Ureter (tissue), 1 donor: ENCODE measurements at places on chromosomes 3 and 15.
A peak's percentile ranks its signal among the peaks of the same experiment; 100 is the strongest.

GRCh38 chr15:60328852-60329443 lies 68.8 kb downstream of the ANXA2 start:
- DNase-seq, result no peak

DNA sequence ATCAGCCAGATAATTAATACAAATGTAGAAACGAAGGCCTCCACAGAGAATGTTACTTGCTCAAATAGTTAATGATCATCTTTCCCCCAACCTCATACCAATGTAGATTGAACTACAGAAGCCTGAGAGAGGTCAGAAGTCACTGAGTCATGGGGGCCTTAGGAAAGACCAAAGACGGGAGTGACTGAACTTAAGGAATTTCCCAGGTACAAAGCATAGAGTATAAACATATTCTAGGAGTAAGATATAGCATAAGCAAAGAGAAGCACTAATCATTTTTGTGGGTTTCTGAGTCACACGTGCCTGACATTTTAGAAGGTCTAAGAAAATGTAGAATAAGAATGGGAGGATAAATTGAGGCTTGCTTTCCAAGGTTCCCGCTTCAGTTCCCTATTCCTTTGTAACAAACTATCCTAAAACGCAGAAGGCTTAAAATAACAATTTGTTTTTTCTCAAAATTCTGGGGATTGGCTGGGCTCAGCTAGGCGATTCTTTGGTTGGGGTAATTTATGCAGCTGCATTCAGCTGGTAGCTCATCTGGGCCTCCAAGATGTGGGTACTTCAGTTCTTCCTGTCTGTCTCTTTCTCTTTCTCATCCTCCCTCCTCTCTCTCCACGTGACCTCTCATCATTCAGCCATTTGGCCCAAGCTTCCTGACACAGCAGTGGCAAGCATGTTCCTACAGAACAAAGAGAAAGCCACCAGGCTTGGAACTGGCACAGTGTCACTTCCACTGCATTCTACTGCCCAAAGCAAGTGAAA lies 422.6 kb downstream of the FOXP1 start:
- DNase-seq, result no peak

GRCh38 chr15:87817553-87817952 lies 439.0 kb downstream of the NTRK3 start:
- no peak for DNase-seq

DNA sequence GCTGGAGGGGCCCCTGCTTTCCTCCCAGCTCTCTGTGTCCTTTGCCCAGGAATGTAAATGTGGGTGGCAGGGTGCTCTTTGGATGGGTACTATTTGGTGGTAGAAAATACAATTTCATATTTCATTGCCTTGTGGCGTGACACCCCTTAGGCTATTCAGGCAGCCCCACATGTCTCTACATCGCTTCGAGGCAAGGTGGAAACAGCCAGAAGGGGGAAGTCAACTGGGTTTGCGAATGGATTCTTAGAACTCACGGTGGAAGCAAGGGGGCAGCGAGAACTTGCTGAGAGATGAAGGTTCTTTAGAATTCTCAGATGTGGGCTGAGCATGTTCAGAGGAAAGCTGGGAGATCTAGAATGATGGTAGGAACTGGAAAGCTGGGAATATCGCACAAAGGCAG lies 25.3 kb downstream of the PLA2G4D start:
- peak; percentile 22 for DNase-seq

DNA sequence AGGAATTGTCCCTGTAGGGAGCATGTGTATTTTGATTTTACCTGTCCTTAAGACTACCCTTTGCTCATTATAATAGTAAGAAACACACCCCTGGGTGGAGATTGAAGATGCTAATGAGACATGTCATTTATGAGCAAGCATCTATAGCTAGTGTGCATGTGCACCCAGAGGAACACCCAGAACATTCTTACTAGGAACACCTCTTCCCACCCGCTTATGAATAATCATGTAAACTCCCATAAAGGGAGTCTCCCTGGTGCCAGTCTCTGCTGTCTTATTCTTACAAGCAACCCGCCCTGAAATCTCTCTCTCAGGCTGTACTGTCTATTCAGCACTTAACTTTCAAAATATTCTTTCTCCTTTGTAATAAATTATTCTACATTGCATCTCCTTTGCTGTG lies 1227.3 kb downstream of the ROBO1 start:
- no peak for DNase-seq

GRCh38 chr3:28612232-28612631 lies 263.6 kb upstream of the AZI2 start:
- no peak for DNase-seq

- no peak for DNase-seq
These were observed 179.8 kb downstream of the ZPLD1 start for GRCh38 chr3:102614585-102614984.

- DNase-seq, result no peak
These were observed 12.7 kb downstream of the OXTR start for GRCh38 chr3:8756671-8757070.

- no peak for DNase-seq
These were observed 21.6 kb downstream of the MCTP2 start for GRCh38 chr15:94252906-94253491.

GRCh38 chr15:31799715-31800321 lies 230.5 kb upstream of the CHRNA7 start:
- no peak for DNase-seq

DNA sequence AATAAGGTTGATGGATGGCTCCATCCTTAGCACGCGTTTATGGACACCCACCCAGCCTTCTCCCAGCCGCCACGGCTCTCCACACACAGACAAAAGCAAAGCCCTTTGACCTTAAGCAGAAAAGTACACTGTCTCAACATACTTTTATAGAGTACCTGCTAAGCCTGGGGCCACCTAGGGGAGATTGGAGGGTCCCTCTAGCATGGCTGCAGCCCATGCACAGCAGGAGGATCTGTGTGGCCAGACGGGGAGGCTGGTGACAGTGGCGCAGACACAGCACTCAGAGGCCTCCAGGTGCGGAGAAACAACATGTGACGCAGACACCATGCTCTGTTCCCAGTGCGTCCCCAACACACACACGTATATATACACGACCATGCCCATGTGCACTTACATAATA lies 174.9 kb downstream of the XXYLT1 start:
- no peak for DNase-seq

DNA sequence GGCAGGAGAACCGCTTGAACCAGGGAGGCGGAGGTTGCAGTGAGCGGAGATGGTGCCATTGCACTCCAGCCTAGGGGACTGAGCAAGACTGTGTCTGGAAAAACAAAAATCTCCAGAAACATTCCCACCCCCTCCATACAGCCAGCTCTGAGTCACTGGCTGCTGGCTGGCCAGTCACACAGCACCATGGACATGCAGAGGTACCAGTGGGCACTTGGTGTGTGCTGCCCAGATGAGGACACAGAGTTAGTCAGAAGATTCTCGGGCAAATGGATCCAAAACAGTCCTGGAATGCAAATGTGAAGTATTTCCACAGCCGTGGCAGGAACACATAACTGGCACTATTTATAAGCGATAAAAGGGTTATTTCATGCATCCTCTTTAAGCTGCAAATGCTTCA lies 44.6 kb downstream of the BDH1 start:
- DNase-seq, result no peak

- no peak for DNase-seq
These were observed 43.7 kb upstream of the TIPARP start for GRCh38 chr3:156630773-156631093.

- DNase-seq, result no peak
These were observed 46.3 kb upstream of the VPS8 start for GRCh38 chr3:184765730-184766074.

- no peak for DNase-seq
These were observed 63.0 kb downstream of the ST3GAL6 start for GRCh38 chr3:98826126-98826525.

DNA sequence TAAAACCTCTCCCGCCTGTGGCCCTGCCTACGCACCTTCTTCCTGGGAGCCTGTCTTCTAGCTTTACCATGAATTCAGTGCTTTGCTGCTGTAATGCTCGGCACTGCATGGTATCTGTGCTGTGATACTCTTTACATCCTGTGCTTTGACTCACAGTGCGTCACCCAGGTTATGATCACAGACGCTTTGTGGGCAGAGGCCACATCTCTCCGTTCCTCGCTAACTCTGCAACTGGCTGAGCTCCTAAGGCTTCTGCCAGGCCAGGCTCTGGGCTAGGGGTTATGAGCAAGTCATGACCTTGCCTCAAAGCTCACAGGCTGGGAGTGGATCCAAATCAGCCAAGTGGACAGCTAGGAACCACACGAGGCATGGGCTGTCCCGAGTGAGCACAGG lies 23.2 kb downstream of the SPTBN5 start:
- DNase-seq, result no peak

- no peak for DNase-seq
These were observed 127.0 kb downstream of the CHSY1 start for GRCh38 chr15:101124731-101125451.

GRCh38 chr3:98890181-98890835 lies 11.2 kb downstream of the DCBLD2 start:
- DNase-seq, result no peak

GRCh38 chr3:168591587-168591986 lies 495.9 kb upstream of the GOLIM4 start:
- no peak for DNase-seq

DNA sequence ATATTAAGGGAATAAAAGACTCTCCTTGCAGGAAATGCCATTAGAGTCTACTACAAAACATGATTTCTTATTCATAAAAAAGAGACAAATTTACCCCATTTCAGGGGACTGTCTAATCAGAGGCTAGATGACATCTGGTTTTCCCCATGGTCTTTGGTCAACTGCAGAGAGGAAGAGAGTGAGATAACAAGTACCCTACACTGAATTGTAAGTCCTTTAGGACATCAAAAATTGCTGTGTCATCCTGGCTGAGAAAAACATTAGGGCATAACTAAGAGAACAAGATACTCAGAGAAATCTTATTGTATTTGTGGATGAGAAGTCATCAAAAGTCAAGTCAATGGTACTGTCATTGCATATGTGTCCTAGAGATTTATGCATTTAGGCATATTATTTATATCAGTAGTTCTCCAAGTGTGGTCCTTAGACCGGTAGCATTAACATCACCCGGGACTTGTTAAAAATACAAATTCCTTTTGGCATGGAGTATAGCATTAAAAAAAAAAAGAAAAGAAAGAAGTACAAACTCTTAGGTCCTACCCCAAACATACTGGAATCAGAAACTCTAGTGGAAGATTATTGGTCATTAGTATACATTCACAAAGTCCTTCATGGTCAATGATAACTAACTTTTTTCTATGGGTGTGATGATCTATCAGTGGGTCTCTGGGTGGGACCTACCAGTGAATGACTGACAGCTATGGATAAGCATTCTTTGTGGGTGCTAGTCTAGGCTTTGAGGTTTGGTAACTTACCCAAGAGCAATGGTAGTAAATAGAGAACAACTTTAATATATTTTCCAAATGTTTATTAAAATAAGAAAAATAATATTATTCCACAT lies 29.0 kb upstream of the TBC1D5 start:
- no peak for DNase-seq

GRCh38 chr15:63089260-63090043 lies 32.2 kb upstream of the LACTB start:
- DNase-seq, result no peak

GRCh38 chr15:57203906-57204305 lies 172.4 kb upstream of the CGNL1 start:
- DNase-seq, result no peak

DNA sequence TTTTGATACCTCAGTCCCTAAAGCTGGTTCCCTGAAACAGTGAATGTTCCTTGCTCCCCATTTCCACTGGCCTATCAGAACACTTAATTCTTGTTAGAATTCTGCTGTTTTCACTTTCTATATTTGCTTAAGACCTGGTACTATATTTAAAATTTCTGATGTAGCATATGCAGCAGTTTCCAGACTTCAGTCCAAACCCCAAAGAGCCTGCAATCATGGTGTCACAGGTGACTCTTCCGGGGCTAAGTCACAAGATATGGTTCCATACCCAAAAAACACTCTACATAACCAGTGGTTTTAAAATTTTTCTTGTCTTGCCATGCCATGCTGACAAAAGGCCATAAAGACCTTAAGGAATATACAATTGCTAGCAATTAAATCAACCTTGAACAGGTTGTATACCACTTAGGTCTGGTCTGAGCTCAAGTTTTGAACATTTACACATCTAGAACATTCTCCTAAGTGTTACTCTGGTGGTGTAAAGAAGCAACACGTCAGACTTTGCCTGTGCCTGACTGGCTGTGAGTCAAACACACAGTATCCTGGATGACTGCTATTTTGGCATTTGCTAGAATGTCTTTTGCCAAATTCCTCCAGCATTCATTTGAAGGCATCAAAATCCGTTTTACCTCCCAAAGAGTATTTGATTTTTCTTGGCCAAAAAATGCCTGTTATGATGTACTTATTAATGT lies 160.0 kb downstream of the FRMD5 start:
- no peak for DNase-seq

GRCh38 chr3:4906107-4906621 lies 73.1 kb upstream of the BHLHE40 start:
- no peak for DNase-seq

GRCh38 chr3:167777356-167777755 lies 41.8 kb downstream of the SERPINI1 start:
- DNase-seq, result no peak

DNA sequence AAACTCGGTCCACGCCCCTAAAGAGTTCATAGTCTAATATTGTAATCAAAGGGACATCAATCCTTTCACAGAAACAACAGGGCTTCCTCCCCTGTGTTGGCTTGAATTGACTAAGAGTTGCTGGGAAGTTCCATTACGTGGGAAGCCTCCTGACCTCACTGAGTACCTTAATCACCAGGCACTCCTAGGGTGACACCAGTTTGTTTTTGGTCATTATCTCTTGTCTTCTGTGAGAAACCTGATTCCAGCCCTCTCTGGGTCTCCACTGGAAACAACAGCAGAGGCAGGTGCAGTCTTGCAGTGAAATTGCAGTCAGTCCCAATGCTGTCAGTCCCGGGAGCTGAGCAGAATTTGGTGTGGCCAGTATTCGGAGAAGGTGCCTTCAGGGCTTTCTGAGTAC lies 55.4 kb downstream of the BOC start:
- DNase-seq, result no peak

GRCh38 chr15:67025719-67026609 lies 39.4 kb upstream of the SMAD3 start:
- no peak for DNase-seq

- DNase-seq, result no peak
These were observed 84.6 kb downstream of the NUP210 start for GRCh38 chr3:13335503-13335902.

DNA sequence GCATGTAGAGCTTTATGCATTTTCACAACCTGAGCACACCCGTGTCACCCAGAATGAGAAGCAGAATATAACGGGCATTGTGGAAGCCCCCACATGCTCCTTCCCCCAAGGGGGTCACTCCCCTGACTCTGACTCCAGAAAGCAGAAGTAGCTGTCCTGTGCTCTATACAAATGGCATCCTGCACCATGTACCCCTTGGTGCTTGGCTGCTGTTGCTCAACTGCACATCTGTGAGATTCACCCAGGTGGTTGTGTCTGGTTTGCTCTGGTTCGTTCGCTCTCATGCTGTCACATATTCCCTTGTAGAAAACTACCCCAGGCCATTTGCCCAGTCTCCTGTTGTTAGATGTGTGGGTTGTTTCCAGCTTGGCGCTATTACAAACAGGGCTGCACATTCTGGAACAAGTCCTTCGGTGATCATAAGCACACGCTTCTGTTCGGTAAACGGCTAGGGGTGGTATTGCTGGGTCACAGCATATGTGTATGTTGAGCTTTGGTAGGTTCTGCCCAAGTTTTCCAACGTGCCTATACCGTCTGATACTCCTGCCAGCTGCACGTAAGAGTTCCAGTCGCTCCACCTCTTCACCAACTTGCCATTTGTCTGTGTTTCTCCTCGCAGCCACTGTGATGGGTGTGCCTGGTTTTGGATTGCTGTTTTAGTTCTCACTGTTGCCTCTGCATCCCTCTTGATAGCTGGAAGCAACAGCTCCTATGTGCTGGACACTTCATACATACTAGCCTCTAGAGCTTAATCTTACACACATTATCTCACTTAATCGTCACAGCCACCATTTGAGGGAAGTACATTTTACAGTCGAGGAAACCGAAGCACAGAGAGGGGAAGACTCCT lies 65.4 kb upstream of the SLC6A6 start:
- no peak for DNase-seq
